Vagina (tissue), 2 donors: ENCODE measurements at places on chromosomes 13 and 19.

GRCh38 chr13:76129305-76130000 is 493.3 kb downstream of the LMO7 start:
- DNase-seq, result no peak

DNA sequence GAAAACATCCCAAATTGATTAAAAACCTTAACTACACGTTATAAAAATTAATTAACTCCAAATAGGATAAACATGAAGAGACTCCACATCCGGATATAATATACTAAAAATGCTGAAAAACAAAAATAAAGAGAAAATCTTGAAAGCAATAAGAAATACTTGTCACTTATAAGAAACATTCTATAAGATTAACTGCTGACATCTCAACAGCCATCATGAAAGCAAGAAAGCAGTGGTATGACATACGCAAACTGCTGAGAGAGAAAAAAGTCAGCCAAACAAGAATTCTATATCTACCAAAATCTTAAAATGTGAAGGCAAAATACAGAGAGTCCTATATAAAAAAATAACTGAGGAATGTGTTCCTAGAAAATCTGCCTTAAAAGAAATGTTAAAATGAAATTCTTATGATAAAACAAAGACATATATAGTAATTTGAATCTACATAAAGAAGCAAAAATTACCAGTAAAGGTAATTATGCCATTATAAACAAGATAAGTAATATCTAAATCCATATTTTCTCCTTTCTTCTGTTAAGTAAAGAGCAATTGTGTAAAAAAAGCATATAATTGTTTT is 1851.1 kb downstream of the PCDH9 start:
- no peak for DNase-seq

DNA sequence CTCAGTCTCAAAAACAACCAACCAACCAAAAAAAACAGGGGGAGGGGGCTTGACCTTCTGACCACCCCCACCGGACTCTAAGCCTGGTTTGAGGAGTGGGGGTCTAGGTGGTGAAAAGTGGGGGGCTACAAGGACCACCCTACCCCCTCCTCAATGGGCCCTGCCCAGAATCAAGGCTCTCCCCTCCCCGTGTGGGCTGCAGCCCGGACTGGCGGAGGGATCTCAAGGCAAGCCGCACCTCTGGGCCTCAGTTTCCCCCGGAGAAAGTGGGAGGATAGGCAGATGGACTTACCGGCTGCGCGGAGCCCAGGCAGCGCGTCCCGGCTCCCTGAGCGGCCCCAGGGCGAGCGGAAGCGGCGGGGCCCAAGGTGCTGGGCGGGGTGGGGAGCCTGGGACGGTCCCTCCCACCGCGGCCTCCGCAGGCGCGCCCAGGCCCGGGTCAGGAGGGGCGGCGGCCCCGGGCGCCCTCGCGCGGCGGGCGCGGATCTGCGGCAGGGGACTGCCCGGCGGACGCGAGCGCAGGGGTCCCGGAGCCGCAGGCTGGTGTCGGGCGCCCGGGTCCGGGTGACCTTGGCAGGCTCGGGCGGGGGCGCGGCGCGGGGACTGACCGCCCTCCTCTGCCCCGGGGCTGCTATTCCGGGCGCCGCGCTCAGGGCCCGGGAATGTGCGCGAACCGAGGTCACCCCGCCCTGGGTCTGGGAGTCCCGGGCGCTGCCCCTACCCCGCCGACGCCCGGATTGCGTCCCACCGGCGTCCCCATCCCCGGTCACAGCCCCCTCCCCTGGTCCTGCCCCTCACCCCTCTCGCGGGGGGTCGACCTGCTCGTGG is at the start of gene ADAMTSL5:
Gene ADAMTSL5, minus strand, starts transcription at position 349 of the 828 bp plus-strand sequence. CDS start 2,076 bp downstream, outside the sequence.
- DNase-seq, result no peak

DNA sequence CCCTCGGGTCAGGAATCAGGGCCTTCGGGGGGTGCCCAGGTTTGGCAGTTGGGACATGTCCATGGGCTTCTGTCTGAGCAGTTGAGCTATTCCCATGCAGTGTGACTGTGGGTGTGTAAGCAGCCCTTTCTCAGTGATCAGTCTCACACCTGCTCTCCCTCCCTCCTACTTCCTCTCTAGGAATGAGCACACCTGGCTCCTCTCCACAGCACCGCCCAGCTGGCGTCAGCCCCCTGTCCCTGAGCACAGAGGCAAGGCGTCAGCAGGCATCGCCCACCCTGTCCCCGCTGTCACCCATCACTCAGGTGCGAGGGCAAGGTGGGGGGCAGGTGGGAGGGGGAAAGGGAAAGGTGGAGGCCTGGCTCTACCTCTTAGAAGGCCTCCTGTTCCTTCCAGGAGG is 25.9 kb downstream of the COMP start:
- no peak for DNase-seq

DNA sequence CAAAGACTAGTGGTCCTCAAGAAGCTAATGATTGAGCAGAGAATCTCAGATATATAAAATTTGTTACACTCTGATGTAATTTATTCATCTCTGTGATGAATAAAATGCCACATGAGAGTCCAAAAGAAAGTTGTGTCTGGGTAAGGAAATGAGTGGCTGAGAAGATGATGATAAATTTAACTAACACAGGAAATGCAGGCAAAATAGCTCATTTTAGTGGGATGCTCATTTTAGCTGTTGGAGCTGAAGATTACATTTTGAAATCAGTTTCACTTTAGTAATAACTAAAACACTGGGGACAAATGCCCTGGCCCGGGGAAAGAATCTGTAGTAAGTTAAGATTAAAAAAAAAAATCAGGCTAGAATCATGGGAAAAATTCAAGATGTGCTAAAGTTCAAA is 35.2 kb downstream of the SPRY2 start:
- no peak for DNase-seq

GRCh38 chr19:38685666-38686529 is 38.4 kb downstream of the ACTN4 start:
- no peak for DNase-seq

- no peak for DNase-seq
These were observed 1550.9 kb downstream of the PCDH9 start for GRCh38 chr13:65679240-65679639.

GRCh38 chr19:15299568-15300409 is 32.5 kb downstream of the BRD4 start:
- no peak for DNase-seq

- DNase-seq, result no peak
These were observed 48.1 kb upstream of the RAP2A start for GRCh38 chr13:97385854-97386253.

GRCh38 chr19:45630463-45630862 is 8.7 kb downstream of the EML2 start:
- DNase-seq, result no peak

DNA sequence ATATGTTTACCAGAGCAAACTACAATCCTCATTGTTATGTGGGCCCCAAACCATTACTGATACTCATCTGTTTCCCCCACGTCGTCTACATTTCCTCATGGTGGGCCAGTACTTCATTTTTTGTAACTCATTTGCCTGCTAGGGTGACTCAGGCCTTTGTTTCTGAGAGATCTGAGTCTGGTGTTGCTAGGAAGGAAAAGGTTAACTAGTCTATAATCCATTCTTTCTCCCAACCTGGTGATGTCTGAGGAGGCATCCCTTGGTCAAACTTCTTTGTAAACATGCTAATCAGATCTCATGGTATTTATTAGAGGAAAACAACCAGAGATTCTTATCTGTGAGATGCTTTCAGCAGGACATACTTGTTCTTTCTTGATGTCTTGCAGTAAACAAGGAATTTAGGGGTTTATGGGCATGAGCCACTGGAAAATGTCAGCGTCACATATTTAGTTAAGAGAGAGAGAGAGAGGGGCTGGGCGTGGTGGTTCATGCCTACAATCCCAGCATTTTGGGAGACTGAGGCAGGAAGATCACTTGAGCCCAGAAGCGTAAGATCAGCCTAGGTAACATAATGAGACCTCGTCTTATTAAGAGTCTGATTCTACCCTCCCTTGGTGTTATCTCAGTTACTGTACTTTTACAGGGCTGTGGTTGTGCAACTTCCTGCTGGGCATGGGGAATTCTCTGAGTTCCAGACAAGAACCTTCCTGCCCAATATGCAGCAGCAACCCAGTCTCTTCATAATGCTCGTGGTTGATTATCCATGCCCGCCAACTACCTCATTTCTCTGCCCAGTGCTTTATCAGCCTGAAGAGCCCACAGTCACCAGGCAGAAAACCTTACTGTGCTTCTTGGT is 9.7 kb upstream of the DPRX start:
- no peak for DNase-seq

DNA sequence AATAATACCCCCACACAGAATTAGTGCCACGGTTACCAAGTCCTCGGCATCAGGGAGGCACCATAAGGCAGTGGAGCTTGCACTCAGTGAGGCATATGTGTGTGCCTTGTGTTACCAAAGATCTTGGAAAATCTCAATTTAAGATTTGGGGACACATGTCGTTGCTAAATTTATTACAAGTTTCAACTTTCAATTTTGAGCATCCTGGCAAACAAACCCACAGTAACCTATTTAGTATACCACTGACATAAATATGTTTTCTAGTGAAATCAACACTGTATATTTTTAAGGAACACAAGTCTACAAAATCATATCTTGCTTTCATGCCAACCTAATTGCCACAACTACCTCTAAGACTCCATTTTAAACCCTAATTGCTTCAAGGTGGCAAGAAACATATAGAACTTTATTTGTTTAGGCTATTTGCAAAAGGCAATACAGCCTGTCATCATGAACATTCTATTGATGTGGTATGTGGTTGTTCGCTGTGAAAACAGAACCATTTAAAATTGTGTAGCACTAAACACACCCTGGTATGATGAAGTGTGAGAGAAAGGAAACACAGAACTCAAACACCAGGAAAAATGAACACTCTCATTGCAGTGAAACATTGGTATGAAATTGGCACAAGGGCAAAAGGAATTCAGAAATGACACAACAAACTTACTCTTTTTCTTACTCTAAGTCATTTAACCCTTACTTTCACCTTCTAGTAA is 531.1 kb downstream of the IRS2 start:
- DNase-seq, result no peak

- DNase-seq, result no peak
These were observed 68.7 kb upstream of the CACNA1A start for GRCh38 chr19:13574933-13575332.

DNA sequence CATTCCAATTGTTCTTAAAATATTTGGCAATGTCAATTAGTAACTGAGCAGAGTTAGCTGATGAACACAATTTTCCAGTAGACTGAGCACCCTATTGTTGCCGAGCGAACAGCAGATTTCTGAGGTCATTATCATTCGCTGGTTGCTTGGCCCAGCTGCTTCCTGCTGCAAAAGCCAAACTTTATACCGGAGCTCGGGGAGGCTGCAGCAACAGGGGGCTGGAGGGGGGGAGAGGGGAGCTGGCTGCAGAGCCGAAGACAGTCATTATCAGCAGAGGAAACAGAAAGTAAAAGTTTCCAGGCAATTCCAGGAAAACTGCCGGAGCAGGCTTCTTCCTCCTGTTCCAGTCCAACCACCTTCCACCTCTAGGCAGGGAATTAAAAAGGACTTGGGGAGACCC is 77.9 kb downstream of the ZNF536 start:
- no peak for DNase-seq

GRCh38 chr19:53161123-53161522 is 2.3 kb upstream of the ZNF347 start:
- DNase-seq, result no peak

- no peak for DNase-seq
These were observed 244.5 kb downstream of the DNAJC15 start for GRCh38 chr13:43267916-43268315.

DNA sequence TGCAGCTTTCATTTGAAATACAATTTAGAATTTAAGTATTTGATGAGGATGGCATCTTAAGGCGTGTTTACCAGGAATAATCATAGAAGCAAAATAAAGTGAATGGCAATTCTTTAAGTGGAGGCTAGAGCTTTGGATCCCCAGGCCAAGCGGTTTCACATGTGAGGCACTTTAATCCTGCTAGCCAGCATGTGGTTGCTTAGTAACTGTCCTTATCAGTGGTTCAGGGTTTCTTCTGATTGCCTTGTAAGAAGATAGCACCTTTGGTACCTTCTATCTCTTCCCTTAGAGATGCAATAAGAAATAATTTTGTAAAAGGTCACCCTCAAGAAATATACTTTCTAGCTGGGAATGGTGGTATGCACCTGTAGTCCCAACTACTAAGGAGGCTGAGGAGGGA is 38.9 kb upstream of the SERP2 start:
- DNase-seq, result no peak

DNA sequence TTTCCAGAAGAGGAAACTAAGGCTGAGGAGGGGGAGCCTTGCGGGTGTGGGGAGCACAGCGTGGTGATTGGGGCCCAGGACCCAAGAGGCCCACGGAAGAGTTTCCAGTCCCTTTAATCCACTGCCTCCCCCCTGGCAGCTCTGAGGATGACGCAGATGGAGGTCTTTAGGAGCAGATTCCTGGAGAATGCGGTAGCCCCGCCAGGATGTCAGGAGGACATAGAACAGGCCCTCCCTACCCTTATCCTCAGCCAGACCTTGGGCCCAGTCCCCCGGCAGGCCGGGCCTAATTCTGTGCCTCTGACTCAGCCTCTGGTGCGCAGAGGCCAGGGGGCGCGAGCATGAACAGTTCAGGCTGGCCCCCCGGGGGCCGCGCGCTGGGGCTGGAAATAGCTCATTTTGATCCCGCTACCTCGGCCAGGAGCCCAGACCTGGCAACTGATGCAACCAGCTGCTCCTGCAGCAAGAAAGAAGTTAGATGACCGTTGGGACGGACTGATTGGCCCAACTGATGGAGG is 461 bp upstream of the HSPB6 start:
- DNase-seq, result no peak

DNA sequence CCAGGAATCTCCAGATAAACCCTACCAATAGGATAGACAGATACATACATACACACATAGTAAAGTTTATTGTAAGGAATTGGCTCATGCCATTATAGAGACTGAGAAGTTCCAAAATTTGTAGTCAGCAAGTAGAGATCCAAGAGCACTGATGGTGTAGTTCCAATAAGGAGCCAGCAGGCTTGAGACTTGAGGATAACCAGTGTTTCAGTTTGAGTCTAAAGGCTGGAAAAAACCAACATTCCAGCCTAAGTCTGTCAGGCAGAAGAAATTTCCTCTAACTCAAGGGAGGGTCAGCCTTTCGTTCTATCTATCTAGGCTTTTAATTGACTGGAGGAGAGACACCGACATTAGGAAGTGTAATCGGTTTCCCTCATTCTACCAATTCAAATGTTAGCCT is 110.2 kb upstream of the TSHZ3 start:
- no peak for DNase-seq

GRCh38 chr19:19074196-19074882 is 10.5 kb downstream of the SLC25A42 start:
- no peak for DNase-seq

- no peak for DNase-seq
These were observed 51.3 kb downstream of the PTPRS start for GRCh38 chr19:5289060-5289990.

DNA sequence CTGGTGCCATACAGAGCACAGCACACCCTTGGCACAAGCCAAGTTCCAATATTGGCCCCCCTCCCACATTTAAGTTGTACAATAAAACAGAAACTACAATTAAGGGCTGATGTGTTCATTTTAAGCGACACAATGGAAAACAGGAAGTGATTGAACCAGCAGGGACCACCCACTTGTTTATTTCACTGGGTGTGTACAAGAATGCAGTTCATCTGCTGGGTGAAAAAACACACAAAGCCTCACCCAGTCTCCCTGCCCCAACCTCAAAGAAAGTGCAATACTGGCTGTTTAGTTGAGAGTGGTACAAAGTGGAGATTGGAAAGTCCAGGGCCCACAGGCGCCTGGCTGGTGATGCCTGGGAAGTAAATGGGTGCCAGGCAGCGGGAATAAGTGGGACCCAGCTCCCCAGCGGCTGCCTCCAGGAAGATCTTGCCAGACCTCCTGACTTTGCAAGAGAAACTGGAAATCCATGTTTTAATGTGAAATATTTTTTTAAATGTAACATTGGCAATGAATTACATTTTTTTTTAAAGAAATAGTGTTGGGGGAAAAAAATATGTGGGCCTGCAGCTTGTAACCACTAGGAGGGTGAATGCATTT is 322.1 kb downstream of the ZNF536 start:
- DNase-seq, result no peak
